Stimulated activated CD4-positive, alpha-beta T cell treated with anti-CD3 and anti-CD28 coated beads, Interleukin-1b, Interleukin-23, amount 100 ng/mL, for 4 hours (primary cell): ENCODE measurements at places on chromosomes 7 and 10.

DNA sequence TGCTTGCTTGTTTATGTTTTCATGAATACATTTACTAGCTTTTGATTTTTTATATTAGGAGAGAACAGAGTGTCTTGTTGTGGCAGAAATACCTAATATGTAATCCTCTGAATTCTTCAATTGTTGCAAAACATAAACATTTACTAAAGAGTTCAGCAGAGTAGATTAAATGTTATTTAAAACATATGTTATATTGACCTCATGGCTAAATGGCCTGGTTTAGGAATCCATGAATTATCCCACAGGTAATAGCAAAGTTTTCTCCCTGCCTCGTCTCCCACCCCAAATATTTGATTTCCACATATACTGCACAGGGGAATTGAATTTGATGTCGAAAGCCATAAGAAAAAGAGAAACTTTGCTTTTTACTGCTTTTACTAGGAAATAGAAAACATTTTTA is 111.8 kb downstream of the ADK start:
- DNase-seq: no peak

DNA sequence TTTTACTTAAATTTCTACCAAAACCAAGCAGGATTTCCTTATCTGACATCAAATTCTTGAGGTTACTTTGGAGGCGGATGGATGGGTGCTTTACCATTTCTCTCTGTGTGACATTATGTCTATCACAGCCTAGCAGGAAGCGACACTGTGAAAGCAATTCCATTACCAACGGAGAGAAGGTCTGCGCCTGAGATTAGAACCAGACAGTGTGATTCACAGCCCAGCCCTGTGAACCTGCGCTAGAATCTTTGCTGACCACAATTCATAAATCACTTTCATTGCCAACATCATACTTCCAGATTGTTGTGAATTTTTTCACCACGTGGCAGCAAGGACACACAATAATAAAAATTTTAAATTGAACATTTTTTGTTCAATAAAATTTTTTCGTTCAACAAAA is 126.5 kb downstream of the CUBN start:
- no peak for DNase-seq

DNA sequence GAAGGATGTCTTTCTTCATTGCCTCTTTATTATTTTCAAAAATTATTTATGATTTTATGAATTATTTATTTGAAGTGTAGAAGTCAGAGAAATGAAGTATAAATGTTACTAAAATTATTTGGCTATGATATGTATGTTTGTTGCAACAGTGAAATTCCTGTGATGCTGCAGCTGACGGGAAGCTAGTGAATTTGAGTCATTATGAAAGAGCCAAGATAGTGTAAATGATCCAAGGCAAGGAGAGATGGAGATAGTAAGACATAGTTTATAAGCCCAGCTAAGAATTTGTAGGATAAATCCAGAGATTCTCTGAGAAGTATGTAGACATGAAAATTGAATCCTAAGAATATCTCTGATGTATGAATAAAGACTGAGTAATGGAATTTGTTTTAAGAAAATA is 30.8 kb downstream of the CASD1 start:
- DNase-seq: no peak

DNA sequence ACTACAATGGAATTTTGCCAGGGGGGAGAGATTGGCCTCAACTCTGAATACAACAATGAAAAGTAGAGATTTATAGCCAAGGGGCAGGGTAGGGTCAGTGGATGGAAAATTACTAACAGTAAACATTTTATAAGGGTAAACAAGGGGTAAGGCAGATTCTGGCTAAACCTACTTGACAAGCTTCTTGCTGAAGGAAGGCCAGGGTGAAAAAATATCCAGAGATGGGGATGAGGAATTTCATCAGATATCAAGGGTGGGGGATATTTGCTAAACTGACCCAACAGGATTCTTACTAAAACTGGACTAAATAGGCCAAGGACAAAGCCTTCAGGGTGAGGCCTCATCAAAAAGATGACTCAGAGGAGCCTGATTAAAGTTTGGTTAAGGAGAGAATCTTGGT is 156.3 kb downstream of the RTKN2 start:
- no peak for DNase-seq

DNA sequence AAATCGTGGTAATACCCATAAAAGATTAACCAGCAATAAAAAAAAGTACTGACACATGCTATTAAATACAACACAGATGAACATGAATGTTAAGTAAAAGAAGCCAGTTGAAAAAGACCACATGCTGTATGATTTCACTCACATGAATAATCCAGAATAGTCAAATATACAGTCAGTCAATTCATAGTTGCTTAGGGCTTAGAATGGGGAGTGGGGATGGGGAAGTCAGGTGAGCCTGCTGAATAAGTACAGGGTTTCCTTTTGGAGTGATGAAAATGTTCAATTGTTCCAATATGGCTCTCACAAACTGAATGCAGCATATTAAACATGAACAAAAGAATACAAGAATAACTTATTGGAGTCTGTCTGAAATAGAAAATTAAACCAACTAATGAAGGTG is 1.8 kb downstream of the COA1 start:
- no peak for DNase-seq

DNA sequence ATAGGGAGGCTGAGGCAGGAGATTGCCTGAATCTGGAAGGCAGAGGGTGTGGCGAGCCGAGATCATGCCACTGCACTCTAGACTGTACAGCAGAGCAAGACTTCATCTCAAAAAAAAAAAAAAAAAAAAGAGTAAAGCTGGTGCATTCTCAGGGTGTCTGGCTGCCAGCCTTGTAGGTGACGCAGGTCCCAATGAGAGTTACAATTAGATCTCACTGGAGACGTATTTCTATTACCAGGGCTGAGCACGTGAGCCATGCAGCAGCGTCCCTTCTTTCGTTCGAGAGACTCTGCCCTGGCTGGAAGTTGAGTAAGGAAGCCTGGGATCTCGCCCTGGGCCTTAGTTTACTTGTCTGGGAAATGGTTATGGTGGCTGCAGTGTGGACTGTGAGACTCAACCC is 22.4 kb upstream of the ZMIZ1 start:
- DNase-seq: no peak
